LHCN-M2 (cell line): ENCODE measurements at places on chromosomes 3 and 15.

- DNase-seq = no peak
Observed at GRCh38 chr3:146387566-146387965, 81.8 kb downstream of the PLSCR2 start.

GRCh38 chr15:39327005-39327730 lies 253.7 kb upstream of the THBS1 start:
- DNase-seq = no peak

GRCh38 chr3:186976837-186977750 lies 46.8 kb downstream of the ST6GAL1 start:
- peak; percentile 55 for DNase-seq

DNA sequence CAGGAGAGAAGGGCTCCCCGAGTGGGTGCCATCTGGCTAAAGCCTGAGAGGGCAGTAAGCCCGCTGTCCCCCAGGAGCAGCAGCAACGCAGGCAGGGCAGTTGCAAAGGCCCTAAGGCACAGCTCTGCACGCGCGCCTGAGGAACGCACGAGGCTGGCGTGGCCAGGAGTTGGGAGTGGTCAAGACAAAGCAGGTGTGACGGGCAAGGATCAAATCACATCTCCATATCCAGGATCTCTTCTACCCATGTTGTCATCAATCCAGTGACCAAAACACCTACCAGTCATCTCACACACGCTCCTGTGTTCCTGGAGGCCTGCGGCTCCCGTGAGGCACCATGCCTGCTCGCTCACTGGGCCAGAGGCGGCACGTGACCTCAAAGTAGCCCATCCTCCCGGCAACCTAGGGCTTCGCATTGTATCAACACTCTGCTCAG lies 59.5 kb downstream of the ERC2 start:
- DNase-seq = no peak

GRCh38 chr15:68481321-68481720 lies 49.4 kb upstream of the ITGA11 start:
- no peak for DNase-seq

- no peak for DNase-seq
Observed at GRCh38 chr3:46693038-46693891, at the start of gene ALS2CL. Gene ALS2CL, minus strand, starts transcription at chr3:46693679. Its CDS starts 4,239 bp downstream, at chr3:46689440.

DNA sequence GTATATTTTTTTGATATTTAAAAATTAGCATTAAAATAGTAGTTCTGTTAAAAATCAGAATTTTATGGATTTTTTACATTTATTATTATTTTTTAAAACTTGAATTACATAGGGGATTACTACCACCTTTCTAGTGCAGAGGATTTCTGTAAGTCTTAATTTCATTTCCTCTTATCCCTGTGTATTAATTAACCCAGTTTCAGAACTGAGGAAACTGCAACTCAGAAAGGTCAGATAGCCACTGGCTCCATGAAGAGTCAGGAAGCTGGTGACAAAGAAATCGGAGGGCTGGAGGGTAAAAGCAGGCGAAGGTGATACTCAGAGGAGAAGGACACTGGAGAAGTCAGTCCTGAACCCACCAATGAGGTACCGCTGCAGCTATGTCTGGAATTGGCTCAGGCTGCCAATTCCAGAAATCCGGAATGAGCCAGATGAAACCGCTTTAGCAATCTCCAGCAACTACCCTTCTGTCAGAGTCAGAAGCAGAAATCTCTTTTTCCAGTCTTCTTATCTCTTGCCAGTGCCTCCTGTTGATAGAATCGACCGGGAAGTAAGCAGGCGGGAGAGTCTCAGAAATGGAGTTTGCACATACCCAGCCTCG lies 308.5 kb downstream of the SV2B start:
- DNase-seq = no peak

GRCh38 chr15:72751751-72752455 lies 31.7 kb downstream of the ADPGK start:
- no peak for DNase-seq

- DNase-seq = peak; percentile 13
Observed at GRCh38 chr3:40490916-40491315, 14.0 kb downstream of the ZNF619 start.

DNA sequence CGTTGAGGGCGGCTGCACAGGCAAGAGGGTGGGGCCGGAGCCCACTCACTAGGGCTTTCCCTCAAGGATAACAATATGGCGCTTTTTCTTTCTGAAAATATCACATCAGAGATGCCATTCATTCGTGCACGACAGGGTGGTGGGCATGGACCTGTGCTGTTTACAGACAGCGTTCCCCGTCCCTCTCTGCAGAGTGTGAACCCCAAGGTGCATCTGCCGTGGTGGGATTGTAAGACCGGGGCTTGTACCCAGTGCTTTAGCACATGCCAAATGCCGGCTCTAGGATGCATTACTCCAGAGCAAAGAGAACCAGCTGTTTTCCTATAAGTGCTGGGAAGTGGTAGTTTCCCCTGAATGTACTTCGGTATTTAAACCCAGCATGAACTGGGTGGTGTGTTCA lies 37.0 kb downstream of the CHDH start:
- no peak for DNase-seq
